Small intestine (tissue), 16 donors: ENCODE measurements at places on chromosomes 1 and 21. TPM values are rescaled to one million over a fixed set of nuclear protein-coding genes. Genes with fewer than 3 reads are reported as not detected.

The PPIAL4G gene
- not detected for polyA plus RNA-seq

The SPATA6 gene
- polyA plus RNA-seq: 2.5 TPM

The IGFN1 gene
- 0.01 TPM for polyA plus RNA-seq

The TNFRSF9 gene
- not detected for polyA plus RNA-seq

The DYNLT5 gene
- polyA plus RNA-seq: not detected

The SH2D2A gene
- polyA plus RNA-seq: 2.7 TPM

The CELA2A gene
- 1.6 TPM for polyA plus RNA-seq

The COA7 gene
- 21.2 TPM for polyA plus RNA-seq

The S1PR1 gene
- polyA plus RNA-seq: 7.3 TPM

The HENMT1 gene
- polyA plus RNA-seq: 8.9 TPM

The TNNI3K gene
- not detected for polyA plus RNA-seq

The OPN3 gene
- polyA plus RNA-seq: 9.2 TPM

The NECTIN4 gene
- polyA plus RNA-seq: not detected

The UBE4B gene
- 24.2 TPM for polyA plus RNA-seq

The FABP3 gene
- 63.8 TPM for polyA plus RNA-seq

The USH2A gene
- not detected for polyA plus RNA-seq

The POU3F1 gene
- polyA plus RNA-seq: not detected

The AMY1B gene
- not detected for polyA plus RNA-seq

The LRRN2 gene
- 3.1 TPM for polyA plus RNA-seq

The FOXD2 gene
- polyA plus RNA-seq: 0.19 TPM

The TIE1 gene
- 0.45 TPM for polyA plus RNA-seq

The LIPI gene
- not detected for polyA plus RNA-seq

The CFAP107 gene
- polyA plus RNA-seq: 0.01 TPM

The RAB7B gene
- 0.70 TPM for polyA plus RNA-seq

The IL10 gene
- polyA plus RNA-seq: not detected

The CLEC20A gene
- polyA plus RNA-seq: not detected

The VTCN1 gene
- 0.03 TPM for polyA plus RNA-seq

The ESPN gene
- 356 TPM for polyA plus RNA-seq

The PCAT6 gene
- 1.6 TPM for polyA plus RNA-seq

The HAO2 gene
- polyA plus RNA-seq: not detected

The KRTAP24-1 gene
- polyA plus RNA-seq: not detected

The NCF2 gene
- 4.9 TPM for polyA plus RNA-seq

The LIN28A gene
- polyA plus RNA-seq: not detected

The CFHR2 gene
- not detected for polyA plus RNA-seq

The AGL gene
- 7.8 TPM for polyA plus RNA-seq

The SLAMF7 gene
- polyA plus RNA-seq: 5.1 TPM

The AADACL4 gene
- not detected for polyA plus RNA-seq

The LCE4A gene
- not detected for polyA plus RNA-seq

The IFNAR2 gene
- 15.8 TPM for polyA plus RNA-seq

The AXDND1 gene
- polyA plus RNA-seq: 6.1 TPM

The VASH2 gene
- not detected for polyA plus RNA-seq

The XKR8 gene
- polyA plus RNA-seq: 9.4 TPM

The TBX15 gene
- polyA plus RNA-seq: not detected

The GCSAML gene
- 0.81 TPM for polyA plus RNA-seq

The GBP6 gene
- polyA plus RNA-seq: 0.09 TPM

The NPL gene
- 45.4 TPM for polyA plus RNA-seq

The FCMR gene
- polyA plus RNA-seq: 1.1 TPM

The KLF17 gene
- not detected for polyA plus RNA-seq

The SSX2IP gene
- polyA plus RNA-seq: 11.6 TPM

The SF3B4 gene
- 54.0 TPM for polyA plus RNA-seq

The GOLPH3L gene
- 19.0 TPM for polyA plus RNA-seq

The KLHDC7A gene
- polyA plus RNA-seq: 7.5 TPM

The FMO2 gene
- 1.1 TPM for polyA plus RNA-seq

The GFI1 gene
- polyA plus RNA-seq: 2.5 TPM

The CDK18 gene
- polyA plus RNA-seq: 38.5 TPM

The CR1L gene
- not detected for polyA plus RNA-seq
